Kidney (tissue), 22 donors: ENCODE measurements at places on chromosomes 7 and 10. TPM values are rescaled to one million over a fixed set of nuclear protein-coding genes. Genes with fewer than 3 reads are reported as not detected.

The SPDYE11 gene
- not detected for total RNA-seq

The FEZF1 gene
- not detected for total RNA-seq

The LAMB4 gene
- 1.2 TPM for total RNA-seq

The TNPO3 gene
- 35.7 TPM for total RNA-seq

The BET1 gene
- total RNA-seq: 25.8 TPM

The RASSF4 gene
- total RNA-seq: 76.4 TPM

The MYL10 gene
- total RNA-seq: not detected

The INPP5F gene
- total RNA-seq: 17.5 TPM

The VGF gene
- 0.38 TPM for total RNA-seq

The CARD11 gene
- 9.6 TPM for total RNA-seq

The GPR85 gene
- 0.31 TPM for total RNA-seq

The RNF32 gene
- 2.7 TPM for total RNA-seq

The GOLGA7B gene
- 0.50 TPM for total RNA-seq

The MYPN gene
- 0.06 TPM for total RNA-seq

The CLCN1 gene
- total RNA-seq: 0.35 TPM

The LBX1 gene
- total RNA-seq: not detected

The TBL2 gene
- total RNA-seq: 33.6 TPM

The STAG3 gene
- 3.7 TPM for total RNA-seq

The UPK3B gene
- 1.9 TPM for total RNA-seq

The CALML3 gene
- not detected for total RNA-seq

The DRGX gene
- not detected for total RNA-seq

The CTAGE4 gene
- total RNA-seq: 4.9 TPM

The TEX36 gene
- total RNA-seq: not detected

The NUTM2A gene
- 1.5 TPM for total RNA-seq

The TMEM26 gene
- 1.2 TPM for total RNA-seq

The TMEM236 gene
- total RNA-seq: 1.9 TPM

The FAM13C gene
- total RNA-seq: 8.8 TPM

The SMKR1 gene
- 0.63 TPM for total RNA-seq

The UNC5B gene
- 22.6 TPM for total RNA-seq

The MEST gene
- 31.0 TPM for total RNA-seq

The CUBN gene
- 14.8 TPM for total RNA-seq

The SPDYE5 gene
- not detected for total RNA-seq
